ENCODE measurements at places on chromosomes 1 and 21.
A peak's percentile ranks its signal among the peaks of the same experiment; 100 is the strongest.

- DNase-seq = peak; percentile 72
Measured at GRCh38 chr1:63892632-63893395, 119.0 kb downstream of the ROR1 start.

- DNase-seq = no peak
Measured at GRCh38 chr1:229599218-229599954, 26.5 kb downstream of the TAF5L start.

GRCh38 chr1:207659545-207660153 lies 14.7 kb downstream of the CR1L start:
- no peak for DNase-seq

DNA sequence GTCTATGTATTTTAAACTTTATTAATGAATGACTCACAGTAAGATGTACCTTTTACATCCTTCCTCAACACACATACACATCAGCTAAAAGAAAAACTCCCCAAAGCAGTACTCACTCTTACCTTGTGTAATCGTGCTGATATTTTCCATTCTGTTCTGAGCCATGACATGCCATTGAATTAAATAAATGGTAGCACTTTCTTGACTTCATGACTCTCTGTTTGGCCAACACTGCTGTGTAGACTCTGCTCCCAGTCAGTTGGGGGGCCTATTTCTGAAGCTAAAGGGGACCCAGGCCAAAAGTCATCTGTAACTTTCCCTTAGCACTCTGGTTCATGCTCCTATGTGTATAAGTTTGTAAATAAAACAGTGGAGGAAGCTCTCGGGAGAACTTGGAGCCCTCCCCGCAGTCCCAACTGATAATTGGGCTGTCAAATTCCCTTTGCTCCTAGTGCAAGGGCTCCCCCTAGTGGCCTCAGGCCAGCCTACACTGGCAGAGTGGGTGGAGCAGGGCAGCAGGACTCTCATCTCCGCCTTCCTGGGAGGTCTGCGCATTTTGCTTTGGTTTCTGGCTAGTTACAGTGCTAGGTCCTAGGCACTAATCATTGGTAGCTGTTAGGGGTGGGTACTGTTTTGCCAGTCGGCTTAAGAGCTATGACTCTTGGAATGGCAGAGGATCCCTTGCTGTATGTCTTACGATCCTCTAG lies 1.7 kb upstream of the FYB2 start:
- no peak for DNase-seq

- DNase-seq = no peak
Measured at GRCh38 chr21:44866780-44867179, 6.7 kb downstream of the PTTG1IP start.

DNA sequence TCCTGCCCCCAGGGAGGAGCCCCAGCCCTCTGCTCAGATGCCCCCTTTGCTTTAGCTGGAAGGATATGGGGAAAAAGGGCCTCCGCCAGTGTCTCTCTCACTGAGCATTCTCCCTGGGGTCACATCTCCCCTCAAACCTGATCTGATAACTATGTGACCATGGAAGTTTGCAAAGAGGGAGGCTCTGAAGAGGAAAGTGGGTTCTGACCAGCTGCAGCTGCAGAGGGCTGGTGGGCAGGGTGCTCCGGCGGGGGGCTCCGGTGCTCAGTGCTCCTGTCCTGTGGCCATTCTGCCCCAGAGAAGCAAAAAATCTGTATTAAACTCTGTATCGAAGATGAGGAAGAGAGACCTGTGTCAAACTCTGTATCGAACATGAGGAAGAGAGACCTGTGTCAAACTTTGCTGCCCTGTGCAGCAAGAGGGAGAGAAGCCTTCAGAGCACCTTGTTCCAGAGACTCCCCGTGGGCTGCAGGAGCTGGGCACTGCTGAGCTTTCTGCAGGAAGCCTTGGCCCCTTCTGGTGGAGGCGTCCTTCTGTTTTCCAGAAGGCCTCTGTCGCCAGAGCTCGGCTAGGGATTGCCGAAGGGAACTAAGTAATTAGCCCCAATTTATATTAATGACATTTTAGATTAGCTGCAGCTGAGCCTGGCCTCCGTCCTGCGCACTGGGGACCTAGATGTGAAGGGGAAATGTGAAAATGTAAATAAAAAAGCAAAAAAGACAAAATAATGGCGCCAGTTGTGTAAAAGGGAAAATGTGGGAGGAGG lies 186.2 kb upstream of the C1orf174 start:
- DNase-seq = no peak

- DNase-seq = no peak
Measured at GRCh38 chr1:214249651-214250050, 31.3 kb upstream of the SMYD2 start.

DNA sequence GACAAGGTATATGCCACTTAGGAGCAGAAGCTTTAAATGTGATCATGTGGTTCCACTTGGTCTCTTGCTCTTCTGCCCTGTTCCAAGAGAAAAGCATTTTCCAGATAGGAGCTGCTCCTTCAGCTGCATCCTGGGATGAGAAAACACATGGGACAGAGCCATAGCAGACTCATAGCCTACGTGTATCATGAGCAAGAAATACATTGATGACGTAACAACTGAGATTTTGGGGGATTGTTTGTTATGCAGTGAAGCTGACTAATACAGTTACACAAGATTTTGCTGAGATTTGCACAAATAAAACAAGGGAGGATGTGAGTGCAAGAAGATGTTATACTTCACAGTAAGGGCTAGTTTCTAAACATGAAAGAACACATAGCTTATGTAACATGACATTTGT lies 36.0 kb upstream of the IRF2BP2 start:
- DNase-seq = no peak

- DNase-seq = no peak
Measured at GRCh38 chr1:245835386-245835785, 671.7 kb downstream of the SMYD3 start.

DNA sequence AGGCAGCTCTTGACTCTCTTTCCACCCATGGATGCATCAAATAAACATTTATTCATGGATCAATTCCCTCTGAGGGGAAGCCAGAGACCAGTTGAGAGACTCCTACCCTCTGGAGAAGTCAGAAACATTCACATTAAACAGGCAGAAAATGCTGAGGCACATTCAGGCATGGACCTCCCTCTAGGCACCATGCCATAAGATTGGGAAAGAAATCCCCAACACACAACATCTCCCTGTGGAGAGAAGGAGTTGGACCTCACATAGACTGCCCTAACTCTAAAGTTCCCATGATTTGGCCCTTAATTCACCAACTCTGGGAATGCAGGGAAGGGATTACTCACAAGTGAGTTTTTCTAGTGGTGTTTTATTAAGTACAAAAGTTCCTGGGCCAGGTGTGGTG lies 415.3 kb upstream of the C1orf87 start:
- DNase-seq = no peak

Measured in cerebellar nuclear complex (tissue), 1 donor.